ENCODE measurements at places on chromosomes 6 and 20. TPM values are rescaled to one million over a fixed set of nuclear protein-coding genes. Genes with fewer than 3 reads are reported as not detected.

The IL17F gene
- not detected for total RNA-seq

The GABRR2 gene
- total RNA-seq = not detected

The TRIM10 gene
- total RNA-seq = not detected

The KCNK5 gene
- 0.15 TPM for total RNA-seq

The CALHM6 gene
- total RNA-seq = 1.8 TPM

The MAPK14 gene
- 36.7 TPM for total RNA-seq

The RIPPLY2 gene
- 0.74 TPM for total RNA-seq

The MAP7 gene
- total RNA-seq = 0.34 TPM

The DOK5 gene
- 9.8 TPM for total RNA-seq

The SCGN gene
- not detected for total RNA-seq

The MDFI gene
- total RNA-seq = 7.0 TPM

The CRISP3 gene
- total RNA-seq = not detected

The GNMT gene
- total RNA-seq = not detected

The HLA-DQB2 gene
- not detected for total RNA-seq

The RNF114 gene
- total RNA-seq = 140 TPM

The BPIFB4 gene
- not detected for total RNA-seq

The SMLR1 gene
- not detected for total RNA-seq

The HTR1E gene
- total RNA-seq = not detected

The RAMACL gene
- total RNA-seq = under 0.01 TPM

The SNAP91 gene
- total RNA-seq = 0.15 TPM

The NFKBIL1 gene
- total RNA-seq = 19.9 TPM

The MYL9 gene
- 54.1 TPM for total RNA-seq

The SLC35D3 gene
- not detected for total RNA-seq

The PLCB1 gene
- 1.7 TPM for total RNA-seq

The UBE2C gene
- total RNA-seq = 225 TPM

The OPRM1 gene
- not detected for total RNA-seq

The VWA7 gene
- 0.67 TPM for total RNA-seq

The GSTA2 gene
- total RNA-seq = not detected

The ZFP57 gene
- total RNA-seq = not detected

The NKAIN4 gene
- total RNA-seq = not detected

The DSE gene
- total RNA-seq = 22.4 TPM

The LRRC1 gene
- total RNA-seq = 6.4 TPM

The BCLAF1 gene
- 46.8 TPM for total RNA-seq

The PACSIN1 gene
- not detected for total RNA-seq

The SIRT5 gene
- total RNA-seq = 5.5 TPM

The MYLK4 gene
- total RNA-seq = under 0.01 TPM

The LAMA2 gene
- total RNA-seq = 9.5 TPM

The RFX6 gene
- total RNA-seq = not detected
